ENCODE measurements at places on chromosomes 16 and 17. TPM values are rescaled to one million over a fixed set of nuclear protein-coding genes. Genes with fewer than 3 reads are reported as not detected.
A peak's percentile ranks its signal among the peaks of the same experiment; 100 is the strongest.

GRCh38 chr16:81679721-81680430 is 99.2 kb upstream of the PLCG2 start:
- H3K4me3 ChIP-seq, result no peak overlapping the region
- no peaks in the 10 kb centered on the region for H3K27me3 ChIP-seq
- no peaks in the 10 kb centered on the region for H3K4me1 ChIP-seq
- H3K27ac ChIP-seq, result no peak overlapping the region
- no peaks in the 10 kb centered on the region for H3K36me3 ChIP-seq

KCNJ18 gene
- polyA plus RNA-seq, result not detected

GRCh38 chr16:75555213-75555706 is 792 bp downstream of the TMEM231 start:
- H3K27me3 ChIP-seq, result no peaks in the 10 kb centered on the region
- H3K4me3 ChIP-seq, result peak overlapping the region; percentile 69
- no peak overlapping the region for H3K27ac ChIP-seq
- H3K36me3 ChIP-seq, result no peaks in the 10 kb centered on the region
- no peaks in the 10 kb centered on the region for H3K4me1 ChIP-seq

- H3K4me3 ChIP-seq, result no peak overlapping the region
- H3K27me3 ChIP-seq, result no peaks in the 10 kb centered on the region
- H3K36me3 ChIP-seq, result peaks cover 2% of the 10 kb centered on the region
- DNase-seq, result no peak
- no peak overlapping the region for H3K27ac ChIP-seq
- no peaks in the 10 kb centered on the region for H3K4me1 ChIP-seq
Observed at GRCh38 chr17:4535667-4536258, 19.4 kb downstream of the MYBBP1A start.

C17orf113 gene
- 0.50 TPM for polyA plus RNA-seq

SLC6A4 gene
- polyA plus RNA-seq, result 1.1 TPM

DNA sequence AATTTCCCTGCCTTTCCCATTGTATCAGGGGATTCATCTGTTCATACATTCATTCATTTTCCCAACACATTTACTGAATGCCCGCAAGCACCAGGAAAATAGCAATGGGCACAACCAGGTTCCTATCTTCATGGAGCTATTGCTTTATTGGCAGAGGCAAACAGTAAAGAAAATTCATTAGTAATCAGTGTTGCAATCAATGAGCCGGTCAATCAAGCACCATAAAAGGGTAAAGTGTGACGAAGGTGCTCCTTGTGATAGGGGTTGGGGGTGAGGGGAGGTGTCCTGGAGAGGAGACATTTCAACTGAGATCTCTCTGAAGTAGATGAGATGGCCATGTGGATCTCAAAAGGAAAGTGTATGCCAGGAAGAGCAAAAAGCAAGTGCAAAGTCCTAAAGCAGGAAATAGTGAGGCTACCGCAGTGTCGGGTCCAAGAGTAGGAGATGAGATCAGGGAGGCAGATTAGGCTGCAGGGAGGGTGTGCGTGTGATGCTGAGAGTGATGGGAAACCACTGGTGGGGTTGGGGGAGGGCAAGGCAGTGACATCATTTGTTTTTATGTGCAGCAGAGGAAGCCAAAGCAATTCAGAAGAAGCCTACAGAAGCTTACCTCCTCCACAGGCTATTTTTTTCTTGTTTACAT is 28.4 kb downstream of the CDH13 start:
- no peaks in the 10 kb centered on the region for H3K27me3 ChIP-seq
- H3K4me3 ChIP-seq, result no peak overlapping the region
- no peak for DNase-seq
- peaks cover 20% of the 10 kb centered on the region for H3K4me1 ChIP-seq
- H3K36me3 ChIP-seq, result no peaks in the 10 kb centered on the region

GRCh38 chr16:80027007-80027965 is 426.7 kb upstream of the MAF start:
- no peaks in the 10 kb centered on the region for H3K4me1 ChIP-seq
- no peak overlapping the region for H3K27ac ChIP-seq
- H3K4me3 ChIP-seq, result no peak overlapping the region
- no peaks in the 10 kb centered on the region for H3K36me3 ChIP-seq
- DNase-seq, result peak; percentile 71

DNA sequence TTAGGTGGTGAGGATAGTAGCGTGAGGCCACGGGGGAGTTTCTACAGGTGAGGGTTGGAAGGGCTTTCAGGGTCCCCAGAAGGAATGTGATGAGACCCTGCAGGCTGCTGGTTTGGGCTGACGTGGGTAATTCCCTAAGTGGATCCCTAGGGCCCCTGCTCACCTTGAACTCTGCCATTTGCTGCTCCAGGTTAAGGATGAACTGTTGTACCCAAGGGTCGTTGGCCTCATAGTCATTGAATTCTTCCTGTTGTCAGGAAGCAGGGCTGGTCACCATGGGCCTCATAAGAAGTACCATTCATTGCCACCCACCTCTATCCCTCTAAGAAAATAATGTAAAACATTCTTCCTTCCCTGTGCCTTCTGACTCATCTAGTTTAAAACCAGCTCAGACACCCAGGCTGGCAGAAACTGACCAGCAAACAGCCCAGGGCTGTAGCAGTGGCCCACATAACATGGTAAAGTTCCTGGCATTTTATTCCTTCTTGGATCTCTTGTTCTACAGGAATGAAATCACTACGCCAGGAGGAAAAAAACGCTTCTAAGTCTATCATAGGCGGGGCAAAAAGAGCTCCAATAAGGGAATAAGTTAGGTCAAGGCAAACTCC is 27.6 kb downstream of the FCSK start:
- no peaks in the 10 kb centered on the region for H3K4me1 ChIP-seq
- peak overlapping the region; percentile 53 for H3K27ac ChIP-seq
- no peak for DNase-seq
- H3K36me3 ChIP-seq, result peaks cover 5% of the 10 kb centered on the region

DNA sequence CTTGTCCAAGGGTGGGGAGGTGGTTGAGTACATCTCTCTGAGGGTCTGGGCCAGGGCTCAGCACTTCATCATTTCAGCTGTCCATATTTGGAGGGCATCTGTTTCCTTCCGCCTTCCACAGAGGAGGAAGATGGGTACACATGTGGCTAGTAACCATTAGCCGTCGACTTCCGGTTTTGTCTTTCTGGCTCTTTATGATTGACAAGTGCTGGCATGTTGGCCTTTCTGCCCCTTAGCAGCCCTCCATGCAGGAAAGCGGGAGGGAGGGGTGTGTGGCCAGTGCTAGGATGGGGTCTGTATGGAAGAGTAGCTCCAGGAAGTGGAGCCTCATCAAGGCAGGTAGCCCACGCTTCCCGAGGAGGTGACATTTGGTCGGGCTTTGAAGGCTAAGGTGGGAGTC is 69.6 kb downstream of the RAI1 start:
- DNase-seq, result no peak
- no peaks in the 10 kb centered on the region for H3K27me3 ChIP-seq
- H3K4me3 ChIP-seq, result no peak overlapping the region
- no peaks in the 10 kb centered on the region for H3K4me1 ChIP-seq

- H3K4me3 ChIP-seq, result no peak overlapping the region
- no peaks in the 10 kb centered on the region for H3K27me3 ChIP-seq
- no peaks in the 10 kb centered on the region for H3K4me1 ChIP-seq
- no peak overlapping the region for H3K27ac ChIP-seq
- no peaks in the 10 kb centered on the region for H3K36me3 ChIP-seq
Observed at GRCh38 chr16:87178977-87179376, 138.2 kb downstream of the C16orf95 start.

TEX14 gene
- 0.18 TPM for polyA plus RNA-seq

- H3K4me3 ChIP-seq, result no peak overlapping the region
- H3K36me3 ChIP-seq, result no peaks in the 10 kb centered on the region
- H3K4me1 ChIP-seq, result no peaks in the 10 kb centered on the region
- no peaks in the 10 kb centered on the region for H3K27me3 ChIP-seq
- peak; percentile 88 for DNase-seq
- H3K27ac ChIP-seq, result no peak overlapping the region
Observed at GRCh38 chr16:27374804-27375425, 27.1 kb upstream of the IL21R start.

DNA sequence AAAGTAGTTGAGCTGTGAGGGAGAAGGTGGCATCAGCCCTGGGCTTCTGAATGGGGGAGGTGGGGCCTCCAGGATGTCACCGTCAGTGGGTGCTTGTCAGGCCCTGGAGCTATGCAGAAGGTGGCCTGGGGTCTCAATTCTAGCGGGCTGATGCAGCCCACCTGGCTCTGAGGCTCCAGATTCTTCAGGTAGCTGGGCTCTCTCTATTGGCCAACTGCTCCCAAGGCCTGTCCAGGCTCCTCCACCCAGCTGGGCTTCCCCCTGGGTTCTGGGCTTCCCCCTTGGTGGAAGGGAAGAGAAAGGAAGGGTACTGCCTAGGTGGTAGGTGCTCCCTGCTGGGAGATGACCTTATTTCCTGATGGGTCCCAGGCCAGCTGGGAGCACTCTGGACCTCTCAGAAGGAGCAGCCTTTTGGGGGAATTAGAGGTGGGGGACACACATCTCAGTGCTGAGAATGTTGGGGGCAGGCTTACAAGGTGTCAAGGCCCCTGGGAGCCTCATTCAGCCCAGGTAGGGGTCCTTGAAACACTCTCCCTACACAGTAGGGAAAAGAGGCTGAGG is 1728.3 kb downstream of the TP53TG3F start:
- no peaks in the 10 kb centered on the region for H3K4me1 ChIP-seq
- no peaks in the 10 kb centered on the region for H3K36me3 ChIP-seq
- no peaks in the 10 kb centered on the region for H3K27me3 ChIP-seq
- no peak overlapping the region for H3K4me3 ChIP-seq
- DNase-seq, result no peak

- no peak overlapping the region for H3K4me3 ChIP-seq
- no peaks in the 10 kb centered on the region for H3K27me3 ChIP-seq
- no peaks in the 10 kb centered on the region for H3K4me1 ChIP-seq
- no peak for DNase-seq
- no peaks in the 10 kb centered on the region for H3K36me3 ChIP-seq
Observed at GRCh38 chr17:66222798-66223350, 6.3 kb downstream of the APOH start.

All from aorta (tissue), 5 donors.